Endothelial cell of umbilical vein (primary cell): ENCODE measurements at places on chromosomes 5 and 9.

GRCh38 chr5:173529861-173530260 lies 86.6 kb downstream of the BOD1 start:
- no peak for DNase-seq

DNA sequence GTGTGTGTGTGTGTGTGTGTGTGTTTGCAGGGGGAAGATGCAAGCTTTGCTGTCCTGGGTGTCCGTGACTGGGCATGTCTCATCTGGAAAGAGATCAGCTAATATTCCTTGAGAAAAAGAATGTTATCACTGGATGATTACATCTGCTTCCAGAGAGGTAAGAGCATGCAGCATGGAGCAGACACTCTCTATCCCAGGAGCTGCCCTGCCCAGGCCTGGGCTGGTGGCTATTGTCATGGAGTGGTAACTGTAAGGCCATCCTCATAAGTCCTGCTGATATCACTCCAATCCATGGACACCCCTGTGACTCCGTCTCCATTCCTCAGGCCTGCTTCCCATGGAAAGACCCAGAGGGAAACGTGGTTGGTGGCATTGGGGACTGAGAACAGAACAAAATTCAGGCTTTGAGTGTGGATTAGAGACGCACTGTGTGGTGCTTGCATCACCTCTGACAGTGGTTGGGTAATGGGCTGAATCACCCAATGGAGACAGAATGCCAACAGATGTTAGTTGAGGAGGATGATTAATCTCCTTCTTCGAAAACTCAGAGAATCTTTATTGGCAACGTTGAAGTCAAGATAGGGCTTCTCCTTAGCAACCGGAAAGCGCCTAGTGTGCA lies 52.0 kb upstream of the KCNIP1 start:
- no peak for DNase-seq

DNA sequence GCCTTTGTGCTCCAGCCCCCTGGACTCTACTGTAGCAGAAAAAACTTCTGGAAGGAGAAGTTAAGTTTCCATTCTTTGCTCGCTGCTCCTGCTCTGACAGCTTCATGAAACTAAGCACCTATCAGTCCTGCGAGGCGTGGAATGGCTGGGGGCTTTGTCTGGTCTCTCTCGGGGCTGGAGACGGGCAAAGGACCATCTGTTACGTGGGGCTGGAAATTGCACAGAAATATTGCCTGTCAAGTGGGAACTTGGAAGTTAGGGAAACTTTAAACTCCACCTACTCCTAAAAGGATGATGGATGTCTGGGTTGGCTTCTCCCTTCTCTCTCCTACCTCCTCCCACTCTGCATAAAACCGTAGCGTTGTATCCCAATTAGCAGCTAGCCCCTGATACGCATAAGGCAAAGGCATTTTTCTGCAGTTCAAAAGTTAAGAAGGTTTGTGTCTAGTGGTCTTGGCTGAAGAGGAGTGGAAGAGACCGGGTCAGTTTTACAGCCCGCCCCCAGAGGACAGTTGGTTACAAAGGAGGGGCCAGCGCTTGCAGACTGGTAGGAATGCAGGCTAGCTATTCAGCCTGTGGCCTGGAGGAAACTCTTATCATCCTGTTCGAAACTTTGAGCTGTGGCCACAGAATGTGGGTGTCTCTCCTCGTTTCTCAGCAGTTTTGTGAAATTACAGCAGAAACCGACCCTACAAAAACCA lies 1.3 kb downstream of the FBXL7 start:
- DNase-seq, result peak; percentile 84

DNA sequence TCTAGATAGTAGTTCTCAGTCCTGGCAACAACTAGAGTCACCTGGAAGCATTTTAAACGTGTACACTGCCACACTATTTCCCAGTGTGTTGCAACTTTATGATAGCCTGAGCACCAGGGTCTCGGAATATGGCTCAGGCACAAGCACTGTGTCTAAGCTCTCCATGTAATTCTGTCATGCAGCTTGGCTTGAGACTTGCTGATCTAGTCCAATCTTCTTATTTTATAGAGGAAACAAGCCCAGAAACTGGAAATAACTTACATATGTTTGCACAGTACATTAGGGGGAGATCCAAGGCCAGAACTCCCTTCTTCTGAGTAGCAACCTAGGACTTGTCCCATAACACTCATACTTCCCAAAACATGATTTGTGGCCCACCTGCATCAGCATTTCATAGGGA lies 49.1 kb downstream of the SH3TC2 start:
- DNase-seq, result no peak

DNA sequence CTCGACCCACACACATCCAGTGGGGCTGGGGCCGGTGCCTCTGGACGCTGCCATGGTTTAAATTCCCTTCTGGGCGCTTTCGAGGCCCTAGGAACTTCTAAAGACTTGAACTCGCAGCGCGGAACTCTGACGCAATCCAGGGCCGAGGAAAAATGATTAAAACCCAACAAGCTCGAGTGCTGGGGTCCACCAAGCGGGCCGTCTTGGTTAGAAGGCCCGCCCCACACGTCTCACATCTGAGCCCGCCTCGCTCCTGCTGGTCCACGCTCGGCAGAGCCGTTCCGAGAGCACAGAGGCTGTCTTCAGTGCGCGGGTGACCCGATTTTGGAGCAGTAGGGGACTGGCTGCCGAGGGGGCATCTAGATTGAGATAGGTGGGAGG lies 1.5 kb downstream of the CRHBP start:
- DNase-seq, result no peak

DNA sequence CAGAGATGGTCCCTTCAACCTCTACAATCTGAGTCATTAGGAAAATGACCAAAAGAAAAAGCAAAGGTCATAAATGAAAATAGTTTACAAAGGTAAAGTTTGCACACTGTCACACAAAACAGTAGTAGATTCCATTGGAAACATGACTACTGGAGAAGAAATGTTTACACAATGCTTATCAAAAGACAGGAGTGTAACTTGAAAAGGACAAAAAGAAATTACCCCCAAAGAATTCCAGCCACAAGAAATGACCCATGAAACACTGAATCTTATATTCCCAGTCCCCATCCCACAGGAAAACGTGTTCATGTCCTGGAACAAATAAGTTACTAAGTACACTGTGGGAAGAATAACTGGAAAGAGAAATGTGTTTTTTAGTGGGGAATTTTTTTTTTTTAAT lies 385.1 kb downstream of the SEMA5A start:
- DNase-seq, result no peak

DNA sequence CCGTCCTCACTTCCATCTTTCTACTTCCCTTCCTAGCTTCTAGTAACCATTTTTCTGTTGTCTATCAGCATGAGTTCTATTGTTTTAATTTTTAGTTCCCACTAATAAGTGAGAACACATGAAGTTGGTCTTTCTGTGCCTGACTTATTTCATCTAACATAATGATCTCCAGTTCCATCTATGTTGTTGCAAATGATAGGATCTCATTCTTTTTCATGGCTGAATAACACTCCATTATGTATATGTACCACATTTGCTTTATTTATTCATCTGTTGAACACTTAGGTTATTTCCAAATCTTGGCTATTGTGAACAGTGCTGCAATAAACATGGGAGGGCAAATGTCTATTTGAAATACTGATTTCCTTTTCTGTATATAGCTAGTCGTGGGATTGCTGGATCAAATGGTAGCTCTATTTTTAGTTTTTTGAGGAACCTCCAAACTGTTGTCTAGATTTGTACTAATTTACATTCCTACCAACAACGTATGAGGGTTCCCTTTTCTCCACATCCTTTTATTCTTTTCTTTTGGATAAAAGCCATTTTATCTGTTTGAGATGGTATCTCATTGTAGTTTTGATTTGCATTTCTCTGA lies 50.3 kb downstream of the NSD1 start:
- DNase-seq, result peak; percentile 8

- DNase-seq, result no peak
Measured at GRCh38 chr5:2157372-2157771, 274.6 kb upstream of the IRX4 start.

GRCh38 chr9:136316896-136317676 lies 10.3 kb upstream of the GPSM1 start:
- no peak for DNase-seq

GRCh38 chr5:103263054-103263453 lies 4.5 kb downstream of the MACIR start:
- no peak for DNase-seq

- peak; percentile 85 for DNase-seq
Measured at GRCh38 chr5:14202462-14202861, 59.3 kb downstream of the TRIO start.

DNA sequence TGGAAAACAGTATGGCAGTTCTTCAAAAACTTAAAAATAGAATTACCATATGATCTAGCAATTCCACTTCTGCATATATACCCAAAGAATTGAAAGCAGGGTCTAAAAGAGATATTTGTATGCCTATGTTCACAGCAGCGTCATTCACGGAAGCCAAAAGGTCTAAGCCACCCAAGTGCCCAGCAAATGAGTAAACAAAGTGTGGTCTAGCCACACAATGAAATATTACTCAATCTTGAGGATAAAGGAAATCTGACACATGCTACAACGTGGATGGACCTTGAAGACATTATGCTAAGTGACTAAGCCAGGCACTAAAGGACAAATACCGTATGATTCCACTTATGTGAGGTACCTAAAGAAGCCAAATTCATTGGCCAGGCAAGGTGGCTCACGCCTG lies 11.1 kb upstream of the MED27 start:
- DNase-seq, result no peak

GRCh38 chr9:73549991-73550390 lies 398.3 kb downstream of the ANXA1 start:
- DNase-seq, result no peak

DNA sequence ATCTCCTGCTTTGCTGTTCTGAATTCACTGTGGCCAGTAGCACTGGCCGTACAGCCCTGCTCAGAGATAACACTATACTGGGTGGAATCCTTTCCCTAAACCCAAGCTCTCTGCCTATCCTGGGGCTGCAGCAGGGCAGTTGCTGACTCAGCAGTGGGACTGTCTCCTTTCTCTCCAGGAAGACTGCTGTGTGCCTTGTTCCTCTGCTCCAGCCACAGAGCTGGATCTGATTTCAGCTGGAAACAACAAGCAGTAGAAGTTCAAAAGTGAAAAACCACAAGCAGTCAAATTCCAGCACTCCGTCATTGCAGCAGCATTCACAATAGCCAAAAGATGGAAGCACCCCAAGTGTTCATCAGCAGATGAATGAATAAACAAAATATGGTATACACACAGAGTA lies 105.0 kb downstream of the FBXL7 start:
- DNase-seq, result no peak

DNA sequence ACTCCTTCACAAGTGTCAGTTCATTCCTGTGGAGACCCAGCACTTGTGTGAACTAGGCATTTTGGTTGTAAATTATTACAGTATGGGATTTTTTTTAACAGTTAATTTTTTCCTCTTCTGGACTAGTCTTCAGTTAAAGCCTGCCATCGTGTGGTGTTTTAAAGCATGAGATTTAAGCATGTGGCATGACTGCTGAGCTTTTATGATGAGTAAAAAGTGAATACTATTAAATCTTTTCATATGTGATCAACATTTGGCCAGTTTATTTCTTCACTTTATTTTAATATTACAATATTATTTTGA lies 25.0 kb downstream of the LMNB1 start:
- peak; percentile 46 for DNase-seq

GRCh38 chr5:112951124-112951702 lies 25.4 kb upstream of the DCP2 start:
- no peak for DNase-seq

- DNase-seq, result no peak
Measured at GRCh38 chr5:174601946-174602345, 122.4 kb upstream of the MSX2 start.

DNA sequence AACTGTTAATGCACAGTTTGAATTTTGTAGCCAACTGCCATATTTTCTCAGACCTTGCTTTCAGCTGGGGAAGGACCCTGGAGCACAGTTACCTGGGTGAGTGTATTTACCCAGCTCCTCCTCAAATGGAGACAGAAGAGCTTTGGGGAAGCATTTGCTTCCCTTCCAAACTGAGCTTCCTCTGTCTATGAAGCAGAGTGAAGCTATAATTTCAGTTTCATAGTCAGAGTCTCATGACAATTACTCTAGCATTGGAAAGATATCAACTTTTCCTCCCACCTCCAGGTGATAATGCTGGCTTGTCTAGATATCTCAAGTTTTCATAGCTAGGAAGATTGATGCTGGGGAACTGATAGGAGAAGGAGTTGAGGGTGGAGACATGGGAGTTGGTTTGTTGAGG lies 406.4 kb upstream of the CLINT1 start:
- DNase-seq, result no peak

DNA sequence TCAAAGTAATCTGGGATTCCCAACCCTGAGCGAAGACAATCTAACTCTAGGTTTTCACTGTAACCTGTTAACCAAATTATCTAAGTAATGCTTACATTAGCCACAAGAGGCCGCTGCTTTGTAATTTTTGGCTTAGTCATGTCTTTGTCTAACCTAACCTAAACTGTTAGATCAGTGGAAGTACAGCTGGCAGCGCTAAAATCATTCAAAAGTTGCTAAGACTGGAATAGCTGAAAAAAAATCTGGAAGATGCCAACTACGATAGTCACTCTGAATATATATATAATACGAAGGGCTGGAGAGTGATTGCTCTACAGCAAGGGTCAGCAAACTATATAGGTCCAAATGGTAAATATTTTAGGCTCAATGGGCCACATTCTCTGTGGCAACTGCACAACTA lies 60.2 kb downstream of the FBXO38 start:
- peak; percentile 79 for DNase-seq

GRCh38 chr9:101578378-101578777 lies 16.4 kb downstream of the PPP3R2 start:
- no peak for DNase-seq

DNA sequence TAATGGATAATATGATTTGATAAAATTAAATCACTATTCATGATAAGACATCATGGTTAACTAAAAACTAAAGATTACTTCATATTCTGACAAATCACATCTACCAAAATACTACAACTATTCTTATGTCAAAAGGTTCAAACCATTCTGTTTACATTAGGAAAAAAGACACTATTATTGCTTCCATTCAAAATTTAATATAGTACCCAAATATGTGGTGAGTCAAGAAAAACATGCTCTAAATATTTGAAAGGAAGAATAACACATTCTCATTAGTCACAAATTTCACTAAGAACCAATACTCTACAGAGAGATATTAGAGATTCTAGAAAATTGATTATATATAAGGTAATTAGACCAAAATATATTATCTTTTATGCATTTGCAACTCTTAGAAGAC lies 234.0 kb downstream of the TMEM232 start:
- no peak for DNase-seq

DNA sequence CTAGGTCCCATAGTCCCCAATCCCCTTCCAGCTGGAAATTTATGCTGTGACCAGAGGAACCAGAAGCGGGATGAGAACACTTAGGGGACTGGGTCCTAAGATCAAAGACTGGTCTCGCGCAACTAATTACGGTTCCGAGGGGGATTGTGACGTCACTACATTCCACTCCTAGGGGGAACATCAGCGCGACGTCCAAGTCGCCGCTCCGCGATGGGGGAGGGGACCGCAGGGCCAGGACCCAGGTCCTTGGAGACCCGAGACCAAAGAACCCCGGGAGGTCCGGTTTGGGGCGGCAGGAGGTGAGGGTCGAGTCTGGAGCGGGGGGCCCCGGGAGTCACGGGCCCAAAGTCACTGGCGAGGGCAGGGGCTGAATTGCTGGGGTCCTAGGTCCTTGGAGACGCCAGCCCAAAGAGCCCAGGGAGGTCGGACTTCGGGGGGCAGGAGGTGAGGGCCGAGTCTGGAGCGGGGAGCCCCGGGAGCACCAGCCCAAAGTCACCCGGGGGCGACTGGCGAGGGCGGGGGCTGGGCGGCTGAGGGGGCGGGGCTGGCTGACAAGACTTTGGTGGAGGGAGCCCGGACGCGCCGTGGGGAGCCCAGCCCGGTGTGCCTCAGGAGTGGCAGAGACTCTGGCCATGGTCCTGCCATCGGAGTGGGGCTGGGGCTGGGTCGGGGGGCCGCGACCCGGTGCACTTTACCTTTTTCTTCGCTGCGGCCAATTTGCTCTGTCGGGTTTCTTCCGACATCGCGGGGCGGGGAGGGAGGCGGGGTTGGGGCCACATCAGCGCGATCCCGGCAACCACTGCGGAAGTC lies at the start of gene GOLGA2:
Gene GOLGA2, minus strand, starts transcription at position 810 of the 810 bp plus-strand sequence. Its CDS starts 31 bp downstream, at position 779.
- peak; percentile 58 for DNase-seq
